ENCODE measurements at places on chromosomes 7 and 10. TPM values are rescaled to one million over a fixed set of nuclear protein-coding genes. Genes with fewer than 3 reads are reported as not detected.

WIPF3 gene
- total RNA-seq = not detected

OPN1SW gene
- total RNA-seq = not detected

DNA sequence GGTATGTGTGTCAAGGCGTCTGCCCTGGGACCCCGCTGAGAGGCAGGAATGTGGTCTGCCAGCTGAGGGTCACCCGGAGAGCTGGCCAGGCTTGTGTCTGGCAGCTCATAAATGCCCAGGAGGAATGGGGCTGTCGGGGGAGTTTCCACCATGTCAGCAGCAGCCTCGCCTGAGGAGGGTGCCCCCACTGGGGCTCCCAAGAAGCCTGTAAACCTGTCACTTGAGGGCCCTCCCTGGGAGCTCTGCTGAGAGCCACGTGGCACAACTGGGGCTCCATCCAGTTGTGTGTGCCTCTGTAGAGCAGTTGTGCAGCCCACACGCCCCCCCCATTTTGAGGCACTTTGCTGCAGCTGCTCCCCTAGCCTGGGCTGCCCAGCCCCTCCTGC lies 70.6 kb downstream of the NEURL1 start:
- no peaks in the 10 kb centered on the region for H3K36me3 ChIP-seq
- no peak for DNase-seq
- H3K4me3 ChIP-seq = no peak overlapping the region
- no peaks in the 10 kb centered on the region for H3K4me1 ChIP-seq

SEMA3E gene
- total RNA-seq = 4.1 TPM

DNA sequence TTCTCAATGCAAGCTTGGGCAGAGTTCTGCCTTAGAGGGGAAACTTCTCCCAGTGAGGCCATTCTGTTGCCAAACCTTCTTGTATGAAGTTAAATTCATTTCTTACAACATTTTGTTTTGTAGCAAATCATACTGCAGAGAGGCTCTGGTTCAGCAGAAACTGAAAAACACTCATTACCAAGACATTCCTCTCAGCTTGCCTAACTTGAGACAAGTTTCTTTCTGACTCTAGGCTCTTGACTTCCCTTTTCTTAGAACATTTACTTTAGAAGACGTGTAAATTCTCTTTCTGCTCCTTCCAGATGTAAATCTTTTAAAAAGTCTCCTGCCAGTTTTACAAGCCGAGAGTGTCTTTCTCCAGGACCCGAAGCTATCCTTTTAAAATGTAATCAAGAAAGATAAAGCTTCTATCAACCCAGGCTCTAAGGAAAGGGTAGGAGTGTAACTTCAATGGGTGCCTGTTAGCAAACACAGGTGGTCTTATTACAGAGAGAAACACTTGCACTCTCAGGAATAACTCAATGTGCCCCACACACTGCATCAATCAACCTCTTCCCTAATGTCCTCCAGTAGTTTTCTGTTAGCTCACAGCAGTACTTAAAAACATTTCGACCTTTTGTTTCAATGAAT lies 80.5 kb upstream of the TAS2R16 start:
- no peaks in the 10 kb centered on the region for H3K36me3 ChIP-seq
- H3K27ac ChIP-seq = no peak overlapping the region
- H3K4me3 ChIP-seq = no peak overlapping the region

GRCh38 chr7:51224811-51225595 lies 91.6 kb downstream of the COBL start:
- H3K27ac ChIP-seq = no peak overlapping the region
- H3K36me3 ChIP-seq = no peaks in the 10 kb centered on the region
- no peak for DNase-seq
- H3K4me1 ChIP-seq = peaks cover 6% of the 10 kb centered on the region
- H3K4me3 ChIP-seq = no peak overlapping the region
- H3K27me3 ChIP-seq = no peaks in the 10 kb centered on the region

DNA sequence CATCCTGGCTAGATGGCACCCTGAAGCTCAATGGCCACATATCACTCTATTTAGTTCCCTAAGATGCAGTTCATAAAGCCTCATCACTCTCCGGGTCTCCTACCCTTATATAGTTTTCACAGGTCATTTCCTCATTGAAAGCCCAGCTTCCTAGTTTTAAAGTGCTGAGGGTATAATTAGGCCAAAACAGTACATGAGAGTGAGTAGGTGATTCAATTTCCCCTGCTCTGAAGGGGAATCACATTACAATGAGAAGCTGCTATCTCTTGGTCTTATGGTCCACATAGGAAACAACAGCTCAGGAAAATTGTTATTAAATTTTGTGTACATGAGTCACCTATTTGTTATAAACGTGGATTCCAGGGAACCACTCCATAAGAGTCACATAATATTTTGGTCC lies 162.0 kb downstream of the SEMA3E start:
- no peak for DNase-seq
- no peak overlapping the region for H3K4me3 ChIP-seq
- no peak overlapping the region for H3K27ac ChIP-seq
- no peaks in the 10 kb centered on the region for H3K36me3 ChIP-seq

DNA sequence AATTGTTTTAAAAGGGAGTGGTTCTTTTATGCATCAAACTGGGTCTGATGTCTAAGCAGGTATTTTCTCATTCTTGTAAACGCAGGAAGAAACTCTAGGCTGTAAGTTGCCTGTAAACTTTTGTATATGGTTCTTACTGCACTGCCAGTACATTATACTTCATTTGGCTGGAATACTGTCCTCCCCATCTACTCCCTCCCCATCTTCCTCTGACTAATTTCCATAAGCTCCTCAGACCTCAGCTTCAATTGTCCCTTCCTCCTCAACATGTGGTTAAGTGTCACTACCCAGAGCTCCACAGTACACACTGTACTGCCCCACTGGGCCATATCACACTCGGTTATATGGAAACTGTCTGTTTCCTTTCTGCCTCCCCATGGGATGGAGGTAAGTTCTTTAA lies 161.4 kb upstream of the MDFIC start:
- H3K36me3 ChIP-seq = no peaks in the 10 kb centered on the region
- no peaks in the 10 kb centered on the region for H3K4me1 ChIP-seq
- H3K27me3 ChIP-seq = no peaks in the 10 kb centered on the region

- DNase-seq = no peak
- H3K27me3 ChIP-seq = no peaks in the 10 kb centered on the region
- peaks cover 4% of the 10 kb centered on the region for H3K4me1 ChIP-seq
- H3K36me3 ChIP-seq = no peaks in the 10 kb centered on the region
Observed at GRCh38 chr7:155665957-155666287, 21.5 kb downstream of the RBM33 start.

SEMA3C gene
- total RNA-seq = 63.1 TPM

TSPAN15 gene
- total RNA-seq = 67.9 TPM

- no peaks in the 10 kb centered on the region for H3K27me3 ChIP-seq
- H3K36me3 ChIP-seq = no peaks in the 10 kb centered on the region
- no peak overlapping the region for H3K4me3 ChIP-seq
- H3K27ac ChIP-seq = no peak overlapping the region
- peaks cover 19% of the 10 kb centered on the region for H3K4me1 ChIP-seq
Observed at GRCh38 chr10:77027576-77027975, 610.0 kb downstream of the KCNMA1 start.

- no peak overlapping the region for H3K4me3 ChIP-seq
- H3K27me3 ChIP-seq = no peaks in the 10 kb centered on the region
- no peaks in the 10 kb centered on the region for H3K4me1 ChIP-seq
- DNase-seq = peak; percentile 43
- H3K27ac ChIP-seq = no peak overlapping the region
Observed at GRCh38 chr7:57404343-57404966, 45.5 kb upstream of the ZNF716 start.

DNA sequence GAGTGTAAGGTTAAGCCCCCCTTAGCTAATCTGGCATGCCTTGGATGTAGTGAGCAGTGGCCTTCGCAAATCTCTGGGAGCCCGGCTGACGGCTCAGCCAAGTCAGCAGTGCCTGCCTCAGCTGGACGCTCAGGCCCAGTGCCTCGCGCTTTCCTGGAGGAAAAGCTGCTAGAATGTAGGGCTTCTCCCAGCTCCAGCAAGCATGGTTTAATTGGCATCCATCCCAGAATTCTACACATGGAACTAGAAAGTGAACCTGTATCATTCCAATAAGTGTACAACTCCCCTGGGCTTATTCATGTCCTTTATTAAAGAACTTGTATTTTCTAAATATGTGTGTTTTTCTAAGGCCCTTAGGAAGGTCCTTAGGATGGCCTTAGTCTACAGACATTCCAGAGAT lies 287.8 kb upstream of the SHH start:
- no peaks in the 10 kb centered on the region for H3K36me3 ChIP-seq
- H3K4me3 ChIP-seq = no peak overlapping the region
- H3K27ac ChIP-seq = no peak overlapping the region
- H3K4me1 ChIP-seq = no peaks in the 10 kb centered on the region
- no peak for DNase-seq

- peaks cover 3% of the 10 kb centered on the region for H3K4me1 ChIP-seq
- no peaks in the 10 kb centered on the region for H3K36me3 ChIP-seq
- H3K27me3 ChIP-seq = no peaks in the 10 kb centered on the region
- no peak overlapping the region for H3K27ac ChIP-seq
Observed at GRCh38 chr10:76887223-76888010, 750.2 kb downstream of the KCNMA1 start.

GRCh38 chr7:27367179-27367932 lies 124.8 kb downstream of the EVX1 start:
- no peak for DNase-seq
- H3K4me1 ChIP-seq = no peaks in the 10 kb centered on the region
- no peaks in the 10 kb centered on the region for H3K27me3 ChIP-seq
- no peaks in the 10 kb centered on the region for H3K36me3 ChIP-seq

FRMPD2 gene
- 2.0 TPM for total RNA-seq

ATRNL1 gene
- total RNA-seq = 0.26 TPM

- no peak overlapping the region for H3K4me3 ChIP-seq
- H3K36me3 ChIP-seq = no peaks in the 10 kb centered on the region
- DNase-seq = no peak
- H3K4me1 ChIP-seq = peaks cover 10% of the 10 kb centered on the region
- H3K27me3 ChIP-seq = no peaks in the 10 kb centered on the region
Observed at GRCh38 chr7:32513210-32513609, 17.9 kb downstream of the AVL9 start.

DNA sequence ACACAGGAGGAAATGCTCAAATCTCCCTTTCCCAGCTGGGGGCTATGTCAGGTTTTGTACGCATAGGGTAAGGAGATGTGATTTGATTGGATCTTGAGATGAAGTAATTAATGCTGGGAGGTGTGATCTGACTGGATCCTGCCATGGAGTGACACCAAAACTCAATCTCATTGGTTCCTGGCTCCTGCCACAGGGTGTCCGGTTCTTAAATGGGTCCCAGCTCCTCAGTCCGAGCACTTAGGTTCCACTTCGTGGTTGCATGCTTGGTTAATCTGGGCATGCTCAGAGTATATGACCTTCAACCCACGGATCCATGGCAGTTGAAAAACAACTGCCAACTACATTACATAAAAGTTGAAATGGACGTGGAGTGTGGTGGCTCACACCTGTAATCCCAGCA lies 3.1 kb upstream of the ZNF12 start:
- H3K4me3 ChIP-seq = no peak overlapping the region
- DNase-seq = no peak
- peaks cover 17% of the 10 kb centered on the region for H3K27me3 ChIP-seq

CFAP70 gene
- 0.87 TPM for total RNA-seq

SLC26A5 gene
- total RNA-seq = 1.0 TPM

- no peaks in the 10 kb centered on the region for H3K36me3 ChIP-seq
- H3K4me3 ChIP-seq = no peak overlapping the region
- no peaks in the 10 kb centered on the region for H3K27me3 ChIP-seq
- no peak for DNase-seq
- H3K27ac ChIP-seq = no peak overlapping the region
Observed at GRCh38 chr7:149297034-149297755, 35.2 kb downstream of the ZNF783 start.

DNA sequence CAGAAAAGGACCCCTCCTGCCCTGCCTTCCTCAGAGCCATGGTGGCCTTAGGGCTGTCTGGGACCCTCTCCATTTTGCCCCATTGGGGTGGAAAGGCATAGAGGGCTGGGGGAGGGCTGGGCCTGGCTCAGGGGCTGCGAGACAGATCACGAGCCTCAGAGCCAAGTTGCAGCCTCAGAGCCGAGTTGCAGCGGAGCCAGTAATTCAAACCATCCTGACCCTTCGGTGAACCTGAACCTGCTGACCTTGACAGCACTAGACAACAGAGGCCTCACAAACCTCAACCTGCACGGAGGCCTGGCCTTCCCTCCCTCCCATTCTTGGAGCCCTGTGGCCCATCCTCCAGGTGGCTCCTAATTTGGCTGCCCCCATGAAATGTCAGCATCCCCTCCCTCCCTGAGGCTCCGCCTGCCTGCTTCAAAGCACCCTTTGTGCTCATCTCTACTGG lies 45.4 kb downstream of the PAX2 start:
- H3K27me3 ChIP-seq = peaks cover 93% of the 10 kb centered on the region
- no peak for DNase-seq
- no peak overlapping the region for H3K4me3 ChIP-seq
- no peak overlapping the region for H3K27ac ChIP-seq

DNA sequence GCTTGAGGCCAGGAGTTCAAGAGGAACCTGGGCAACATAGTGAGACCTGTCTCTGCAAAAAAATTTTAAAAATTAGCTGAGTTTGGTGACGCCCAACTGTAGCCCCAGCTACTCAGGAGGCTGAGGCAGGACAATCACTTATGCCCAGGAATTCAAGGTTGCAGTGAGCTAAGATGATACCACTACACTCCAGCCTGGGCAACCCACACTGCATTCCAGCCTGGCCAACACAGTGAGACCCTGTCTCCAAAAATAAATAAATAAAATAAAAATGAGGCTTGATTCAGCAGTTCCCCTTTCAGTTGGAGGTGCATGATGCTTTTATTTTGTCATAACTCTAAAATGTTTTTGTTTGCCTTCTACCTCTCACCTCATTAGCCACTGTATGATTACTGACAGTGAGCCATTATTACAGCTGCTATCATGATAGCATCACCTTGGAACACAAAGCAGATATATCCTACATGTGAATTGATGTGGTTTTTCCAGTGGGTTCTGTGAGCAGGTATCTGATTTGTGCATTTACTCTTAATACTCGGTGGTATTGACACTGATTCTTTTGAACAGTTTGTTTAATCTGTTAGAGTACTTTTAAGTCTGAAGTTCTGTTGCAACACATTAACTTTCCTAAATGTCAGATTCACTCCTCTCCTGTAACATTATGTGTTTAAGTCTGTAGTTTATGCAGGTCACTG lies 49.1 kb downstream of the ARID5B start:
- no peaks in the 10 kb centered on the region for H3K27me3 ChIP-seq
- H3K4me1 ChIP-seq = no peaks in the 10 kb centered on the region
- H3K4me3 ChIP-seq = no peak overlapping the region
- H3K36me3 ChIP-seq = peaks cover 22% of the 10 kb centered on the region
- no peak for DNase-seq
- no peak overlapping the region for H3K27ac ChIP-seq

- H3K4me3 ChIP-seq = no peak overlapping the region
- H3K4me1 ChIP-seq = no peaks in the 10 kb centered on the region
- no peaks in the 10 kb centered on the region for H3K27me3 ChIP-seq
- no peak for DNase-seq
- no peak overlapping the region for H3K27ac ChIP-seq
Observed at GRCh38 chr7:41928781-41929180, 225.9 kb upstream of the INHBA start.

ZNF853 gene
- total RNA-seq = 3.4 TPM
